GM12891 (cell line): ENCODE measurements at places on chromosomes 3 and 15.
A peak's percentile ranks its signal among the peaks of the same experiment; 100 is the strongest.

DNA sequence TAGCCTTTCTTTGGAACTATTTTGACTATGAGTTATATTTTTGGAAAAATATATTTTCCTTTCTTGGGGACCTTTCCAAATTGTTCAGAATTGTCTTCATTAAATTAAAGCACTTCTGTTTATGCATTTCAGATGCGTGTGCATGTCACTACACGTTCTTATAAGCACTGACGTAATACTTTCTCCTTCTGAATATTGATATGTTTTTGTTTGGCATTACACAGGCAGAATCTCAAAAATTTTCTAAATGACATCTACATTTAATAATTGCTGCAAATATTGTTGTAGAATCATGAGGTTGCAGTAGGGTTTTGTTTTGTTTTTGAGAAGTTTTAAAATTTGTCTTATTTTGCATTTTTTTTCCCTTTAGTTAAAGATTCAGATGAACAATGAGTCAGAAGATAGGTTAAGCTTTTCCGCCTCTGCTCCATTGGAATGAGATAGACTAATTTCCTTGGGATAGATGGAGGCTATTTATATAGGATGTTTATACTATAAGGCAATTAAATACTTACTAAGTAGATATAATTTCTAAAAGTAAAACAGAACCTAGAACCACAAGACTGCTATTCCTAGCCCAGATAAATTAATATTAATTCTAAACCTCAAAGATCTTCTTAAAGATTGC is 110.8 kb downstream of the MBNL1 start:
- DNase-seq, result no peak

DNA sequence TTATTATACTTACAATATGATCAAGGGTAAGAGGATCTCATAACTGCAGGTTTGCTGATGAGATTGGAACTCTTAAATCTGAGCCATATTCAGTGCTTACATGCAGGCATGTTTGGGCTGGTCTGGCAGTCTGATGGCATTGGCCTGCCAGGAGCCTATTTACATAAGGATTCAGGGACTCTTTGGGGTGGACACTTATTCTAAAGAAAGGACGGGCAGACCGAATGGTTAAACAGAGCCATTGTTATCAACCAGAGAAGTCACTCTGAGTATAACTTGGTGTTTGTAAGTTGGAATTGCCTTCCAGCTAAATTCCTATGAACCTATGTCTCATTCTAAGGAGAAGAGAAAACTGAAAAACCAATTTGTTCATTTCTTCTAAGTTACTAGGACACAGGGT is 932.8 kb downstream of the IGSF11 start:
- no peak for DNase-seq

DNA sequence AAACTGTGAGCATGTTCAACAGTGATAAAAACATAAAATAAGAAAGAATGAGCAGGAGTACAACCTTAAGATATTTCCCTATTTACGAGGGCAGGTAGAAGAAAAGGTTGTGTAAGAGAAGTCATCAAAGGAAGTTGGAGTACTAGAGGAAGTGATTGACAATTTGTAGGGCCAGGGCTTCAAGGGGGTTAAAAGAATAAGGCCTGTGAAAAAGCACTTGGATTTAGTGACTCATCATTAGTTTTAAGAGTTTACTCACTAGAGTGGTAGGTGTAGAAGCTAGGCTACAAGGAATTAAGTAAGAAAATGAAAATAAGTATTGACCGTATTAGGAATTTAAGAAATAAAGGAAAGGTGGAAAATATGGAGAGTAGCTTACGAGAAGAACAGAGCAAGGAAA is 23.6 kb downstream of the KCNMB3 start:
- no peak for DNase-seq

GRCh38 chr3:183061391-183062172 is 37.7 kb downstream of the MCCC1 start:
- no peak for DNase-seq

DNA sequence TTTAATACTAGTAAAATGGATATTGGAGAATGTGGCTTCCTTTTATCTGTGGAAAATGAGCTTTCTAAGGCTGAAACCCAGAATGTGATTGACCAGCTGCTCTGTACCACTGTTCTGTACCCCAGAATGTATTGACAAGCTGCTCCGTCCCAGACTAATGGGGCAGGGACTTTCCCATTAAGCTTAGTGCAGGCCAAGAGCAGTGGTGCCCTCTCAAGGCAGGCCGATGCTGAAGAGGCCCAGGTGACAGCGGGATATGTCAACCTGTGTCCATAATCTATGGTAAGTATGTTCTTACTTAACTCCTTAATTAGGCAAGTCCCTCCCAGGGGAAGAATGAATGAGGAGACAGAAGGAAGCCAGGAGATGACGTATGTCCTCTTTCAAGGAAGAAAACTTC is 31.1 kb downstream of the SGO1 start:
- no peak for DNase-seq

DNA sequence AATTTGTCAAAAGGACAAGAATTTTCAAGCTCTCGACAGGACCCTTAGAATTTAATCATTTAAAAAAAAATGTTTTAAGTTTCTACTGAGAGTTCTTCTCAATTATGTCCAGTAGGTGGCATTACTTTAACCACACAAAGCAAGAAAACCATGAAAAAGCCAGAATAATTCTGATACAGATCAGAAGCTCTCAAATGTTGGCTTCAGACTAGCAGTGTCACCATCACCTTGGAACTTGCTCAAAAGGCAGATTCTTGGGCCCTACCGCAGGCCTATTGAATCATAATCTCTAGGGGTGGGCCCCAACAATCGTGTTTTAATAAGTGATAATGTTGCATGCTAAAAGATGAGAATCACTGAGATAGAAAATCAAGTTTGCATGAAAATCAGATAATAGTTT is 99.5 kb upstream of the KCNMB2 start:
- DNase-seq, result peak; percentile 11

GRCh38 chr3:110598847-110599490 is 472.6 kb upstream of the NECTIN3 start:
- no peak for DNase-seq

GRCh38 chr3:130626049-130626448 is 109.1 kb downstream of the COL6A6 start:
- DNase-seq, result no peak

DNA sequence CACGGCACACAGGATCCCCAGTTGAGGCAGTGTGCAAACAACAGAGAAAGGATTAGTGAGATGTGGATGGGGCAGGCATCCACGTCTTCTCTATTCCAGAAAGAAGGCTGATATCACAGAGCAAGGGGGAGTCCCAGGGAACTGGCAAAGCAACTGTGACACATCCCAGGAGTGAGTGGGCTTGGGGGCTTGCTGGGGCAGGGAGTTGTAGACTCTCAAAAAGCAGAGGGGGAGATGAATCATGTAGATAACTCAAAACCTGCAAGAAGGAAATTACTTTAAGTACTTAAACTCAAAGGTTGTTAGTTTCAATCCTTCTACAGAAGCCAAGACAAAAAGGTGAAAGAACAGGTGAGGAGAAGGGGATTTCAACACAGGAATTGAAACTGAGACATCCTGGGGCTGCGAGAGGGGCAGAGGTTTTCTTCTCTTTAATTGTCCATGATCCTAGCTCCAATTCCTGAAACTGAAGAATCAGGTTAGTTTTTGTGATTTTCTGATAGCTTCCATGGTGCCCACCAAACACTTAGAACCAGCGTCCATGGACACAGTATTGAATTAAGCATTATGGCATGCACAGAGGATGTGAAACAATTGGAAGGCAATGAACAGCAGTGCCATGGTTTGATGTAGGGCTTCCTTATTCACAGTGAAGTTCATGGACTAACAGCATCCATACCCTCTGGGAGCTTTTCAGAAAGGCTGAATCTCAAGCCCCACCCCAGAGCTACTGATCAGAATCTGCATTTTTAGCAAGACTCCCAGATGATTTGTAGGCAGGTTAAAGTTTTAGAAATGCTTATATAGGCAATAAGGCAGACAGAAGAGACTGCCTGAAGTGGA is 52.0 kb downstream of the CCR3 start:
- DNase-seq, result no peak

GRCh38 chr15:59553879-59554735 is 57.5 kb upstream of the GCNT3 start:
- no peak for DNase-seq

GRCh38 chr3:117519776-117520175 is 810.2 kb downstream of the TUSC7 start:
- no peak for DNase-seq

- peak; percentile 50 for DNase-seq
These were observed 396 bp downstream of the INO80 start for GRCh38 chr15:41115652-41116115.

GRCh38 chr3:114127517-114127916 is 51.3 kb downstream of the DRD3 start:
- no peak for DNase-seq

DNA sequence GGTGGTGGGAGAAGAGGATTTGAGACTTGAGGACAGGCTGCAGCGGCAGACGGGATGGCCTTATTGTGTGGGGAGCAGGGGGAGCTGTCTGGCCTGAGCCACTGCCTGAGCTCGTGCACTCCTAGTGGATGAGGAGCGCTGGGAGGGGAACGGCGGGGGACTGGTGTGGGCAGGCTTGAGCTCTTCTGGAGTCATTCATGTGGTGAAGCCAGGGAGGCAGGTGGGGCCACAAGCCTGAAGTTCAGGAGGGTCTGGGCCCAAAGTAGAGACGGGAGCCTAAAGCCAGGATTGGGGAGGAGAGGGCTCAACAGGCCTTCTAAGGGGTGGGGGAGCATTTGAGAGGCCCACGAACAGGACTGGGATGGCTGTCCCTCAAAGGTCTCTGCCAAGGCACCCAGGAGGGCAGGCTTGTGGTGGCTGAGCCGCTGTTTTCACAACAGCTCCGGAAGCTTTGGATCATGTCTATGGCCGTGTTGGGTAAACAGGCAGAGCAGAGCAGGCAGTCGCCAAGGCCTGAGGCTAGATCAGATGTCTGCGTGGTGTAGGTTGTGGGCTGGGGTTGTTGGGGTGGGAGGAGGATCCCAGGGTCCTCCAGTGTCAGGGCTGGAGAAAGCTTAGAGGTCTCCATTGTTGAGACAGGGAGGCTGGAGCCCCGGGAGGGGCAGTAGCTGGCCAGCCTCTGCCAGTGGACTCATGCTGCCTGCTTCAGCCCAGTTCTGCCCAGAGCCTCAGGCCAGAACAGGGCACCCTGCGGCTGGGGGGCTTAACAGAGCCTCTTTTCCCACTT is 8.2 kb downstream of the PRKCD start:
- no peak for DNase-seq

DNA sequence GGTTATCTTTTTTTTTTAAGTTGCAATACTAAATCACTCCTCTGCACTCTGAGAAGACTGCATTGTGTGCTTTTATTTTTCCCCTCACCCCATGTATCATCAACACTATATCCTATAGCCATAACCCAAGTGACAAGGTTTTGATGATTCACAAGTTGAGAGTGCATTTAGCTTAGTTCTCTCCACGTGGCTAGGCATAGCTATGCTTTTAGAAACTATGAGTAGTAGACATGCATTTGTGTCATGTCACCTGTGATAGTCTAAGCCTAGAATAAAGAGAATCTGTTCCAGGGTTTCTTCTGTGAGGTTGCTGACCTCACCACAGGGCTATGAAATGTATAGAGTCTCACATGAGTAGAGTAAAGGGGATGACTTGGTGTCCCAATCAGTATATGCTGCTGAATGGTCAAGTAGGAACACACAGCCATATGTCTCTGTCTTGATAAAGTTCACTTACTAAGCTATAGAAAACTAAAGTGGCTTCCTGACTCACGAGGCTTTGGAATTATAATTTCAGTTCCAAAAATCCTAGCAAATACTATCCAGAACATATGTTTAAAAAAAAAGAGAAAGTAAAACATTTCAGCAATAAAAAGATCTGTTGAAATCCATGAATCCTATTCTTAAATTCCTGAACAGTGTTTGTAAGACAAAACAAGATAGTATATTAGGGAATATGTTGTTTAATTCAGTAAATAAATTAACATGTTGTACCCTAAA is 206.3 kb downstream of the LSAMP start:
- no peak for DNase-seq

GRCh38 chr15:74336061-74337005 is 31.1 kb downstream of the CYP11A1 start:
- DNase-seq, result no peak

DNA sequence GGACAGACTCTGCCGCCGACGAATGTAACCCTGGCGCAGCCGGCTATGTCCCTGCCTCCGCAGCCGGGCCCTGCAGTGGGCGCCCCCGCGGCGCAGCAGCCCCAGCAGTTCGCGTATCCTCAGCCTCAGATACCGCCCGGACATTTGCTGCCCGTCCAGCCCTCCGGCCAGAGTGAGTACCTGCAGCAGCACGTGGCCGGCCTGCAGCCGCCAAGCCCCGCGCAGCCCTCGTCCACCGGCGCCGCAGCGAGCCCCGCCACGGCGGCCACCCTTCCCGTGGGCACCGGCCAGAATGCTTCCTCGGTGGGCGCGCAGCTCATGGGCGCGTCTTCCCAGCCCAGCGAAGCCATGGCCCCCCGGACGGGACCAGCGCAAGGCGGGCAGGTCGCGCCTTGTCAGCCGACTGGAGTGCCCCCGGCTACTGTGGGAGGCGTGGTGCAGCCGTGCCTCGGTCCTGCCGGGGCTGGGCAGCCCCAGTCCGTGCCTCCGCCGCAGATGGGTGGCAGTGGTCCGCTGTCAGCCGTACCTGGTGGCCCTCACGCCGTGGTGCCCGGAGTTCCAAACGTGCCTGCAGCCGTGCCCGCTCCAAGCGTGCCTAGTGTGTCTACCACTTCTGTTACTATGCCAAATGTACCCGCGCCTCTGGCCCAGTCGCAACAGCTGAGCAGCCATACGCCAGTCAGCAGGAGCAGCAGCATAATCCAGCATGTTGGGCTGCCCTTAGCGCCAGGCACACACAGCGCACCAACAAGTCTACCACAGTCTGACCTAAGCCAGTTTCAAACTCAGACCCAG is 2.4 kb downstream of the TSC22D2 start:
- peak; percentile 3 for DNase-seq

GRCh38 chr15:55528812-55529211 is 20.8 kb upstream of the DNAAF4 start:
- DNase-seq, result no peak

DNA sequence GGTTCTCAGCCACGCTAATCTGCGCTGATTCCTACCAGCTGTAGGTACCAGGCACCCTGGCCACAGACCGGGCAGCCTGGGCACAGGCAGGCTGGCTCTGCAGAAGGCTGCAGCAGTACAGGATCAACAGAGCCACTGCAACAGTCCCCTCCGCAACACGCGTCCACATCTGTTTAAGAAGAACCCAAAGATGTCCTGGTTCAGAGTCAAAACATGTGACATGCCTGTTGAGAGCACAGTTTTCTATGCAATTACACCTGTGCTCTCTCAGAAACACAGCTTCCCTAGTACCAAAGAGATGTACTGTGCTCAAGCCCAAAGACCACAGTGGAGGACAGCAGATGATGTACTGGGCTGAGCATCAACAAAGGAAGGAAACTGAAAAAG is 18.8 kb downstream of the LRIG1 start:
- DNase-seq, result no peak

- DNase-seq, result no peak
These were observed 2.0 kb downstream of the TRIM71 start for GRCh38 chr3:32819551-32820348.

GRCh38 chr3:11095932-11096265 is 58.4 kb upstream of the HRH1 start:
- DNase-seq, result no peak

- DNase-seq, result no peak
These were observed 9.8 kb upstream of the EPHB3 start for GRCh38 chr3:184551614-184552256.

GRCh38 chr15:78387246-78388037 is 47.3 kb downstream of the CRABP1 start:
- DNase-seq, result no peak

GRCh38 chr3:70728311-70728710 is 415.9 kb upstream of the MDFIC2 start:
- DNase-seq, result no peak

- no peak for DNase-seq
These were observed 433.7 kb downstream of the SHQ1 start for GRCh38 chr3:72414481-72415016.
